Large intestine (tissue), 12 donors: ENCODE measurements at places on chromosomes 5 and 9.
A peak's percentile ranks its signal among the peaks of the same experiment; 100 is the strongest.

DNA sequence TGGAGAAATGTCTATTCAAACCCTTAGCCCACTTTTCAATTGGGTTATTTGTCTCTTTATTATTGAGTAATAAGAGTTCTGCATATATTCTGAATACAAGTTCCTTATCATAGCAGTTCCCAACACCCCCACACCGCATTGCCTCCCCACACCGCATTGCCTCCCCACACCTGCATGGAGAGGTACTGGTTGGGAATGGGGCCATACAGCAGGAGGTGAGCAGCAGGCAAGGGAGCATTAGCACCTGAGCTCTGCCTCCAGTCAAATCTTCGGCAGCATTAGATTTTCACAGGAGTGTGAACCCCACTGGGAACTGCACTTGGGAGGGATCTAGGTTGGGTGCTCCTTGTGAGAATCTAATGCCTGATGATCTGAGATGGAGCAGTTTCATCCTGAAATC is 10.6 kb upstream of the SAP30L start:
- no peak for DNase-seq

DNA sequence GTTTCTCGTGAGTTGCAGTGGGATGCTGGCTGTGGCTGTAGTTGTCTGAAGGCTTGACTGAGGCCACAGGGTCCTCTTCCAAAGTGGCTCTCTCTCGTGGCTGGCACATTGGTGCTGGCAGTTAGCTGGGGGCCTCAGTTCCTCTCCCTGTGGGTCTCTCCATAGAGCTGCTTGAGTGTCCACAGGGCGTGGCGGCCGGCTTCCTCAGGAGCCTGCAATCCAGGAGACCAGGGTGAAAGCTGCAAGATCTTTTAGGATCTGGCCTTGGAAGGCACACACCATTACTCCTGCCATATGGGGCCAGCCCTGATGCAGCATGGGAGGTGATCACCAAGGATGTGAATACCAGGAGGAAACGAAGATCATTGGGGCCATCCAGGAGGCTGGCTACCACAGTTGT is 41.1 kb downstream of the ANKRD33B start:
- no peak for DNase-seq

GRCh38 chr5:52909192-52909591 is 80.0 kb upstream of the ITGA2 start:
- no peak for DNase-seq

DNA sequence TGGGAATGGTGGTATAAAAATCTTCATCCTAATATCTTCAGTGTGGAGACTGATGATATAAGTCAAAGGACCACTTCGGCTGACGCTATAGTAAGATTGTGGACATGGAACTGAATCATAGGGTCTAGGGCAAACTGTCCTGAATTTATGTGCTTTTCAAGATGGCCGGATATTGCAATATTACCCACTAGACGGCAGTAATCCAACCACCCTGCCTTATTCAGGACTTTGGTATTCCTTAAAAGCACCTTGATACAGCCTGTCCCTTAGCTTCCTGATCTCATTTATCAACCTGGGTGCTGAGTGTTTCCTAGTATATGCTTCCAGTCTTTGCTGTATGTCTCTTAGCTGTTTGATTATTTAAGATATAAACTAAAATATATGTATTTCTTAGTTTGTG is 71.2 kb upstream of the COX7C start:
- no peak for DNase-seq

DNA sequence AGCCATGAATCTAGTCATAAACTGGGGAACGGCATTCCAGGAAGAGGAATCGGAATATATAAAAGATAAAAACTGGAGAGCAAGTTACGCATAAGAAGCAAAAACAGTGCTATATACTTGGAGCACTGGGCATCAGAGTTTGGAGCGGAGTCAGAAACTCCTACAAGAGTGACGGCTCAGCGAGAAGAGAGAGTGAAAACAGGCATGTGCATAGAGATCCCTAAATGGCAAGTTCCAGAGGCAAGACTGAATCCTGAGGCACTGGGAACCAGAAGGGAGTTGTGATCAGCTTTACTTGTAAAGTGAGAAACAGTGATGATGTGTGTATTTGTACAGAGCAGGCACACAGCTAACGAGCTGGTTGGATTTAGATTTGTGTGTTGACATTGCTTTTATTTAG is 514.4 kb upstream of the TNC start:
- no peak for DNase-seq

DNA sequence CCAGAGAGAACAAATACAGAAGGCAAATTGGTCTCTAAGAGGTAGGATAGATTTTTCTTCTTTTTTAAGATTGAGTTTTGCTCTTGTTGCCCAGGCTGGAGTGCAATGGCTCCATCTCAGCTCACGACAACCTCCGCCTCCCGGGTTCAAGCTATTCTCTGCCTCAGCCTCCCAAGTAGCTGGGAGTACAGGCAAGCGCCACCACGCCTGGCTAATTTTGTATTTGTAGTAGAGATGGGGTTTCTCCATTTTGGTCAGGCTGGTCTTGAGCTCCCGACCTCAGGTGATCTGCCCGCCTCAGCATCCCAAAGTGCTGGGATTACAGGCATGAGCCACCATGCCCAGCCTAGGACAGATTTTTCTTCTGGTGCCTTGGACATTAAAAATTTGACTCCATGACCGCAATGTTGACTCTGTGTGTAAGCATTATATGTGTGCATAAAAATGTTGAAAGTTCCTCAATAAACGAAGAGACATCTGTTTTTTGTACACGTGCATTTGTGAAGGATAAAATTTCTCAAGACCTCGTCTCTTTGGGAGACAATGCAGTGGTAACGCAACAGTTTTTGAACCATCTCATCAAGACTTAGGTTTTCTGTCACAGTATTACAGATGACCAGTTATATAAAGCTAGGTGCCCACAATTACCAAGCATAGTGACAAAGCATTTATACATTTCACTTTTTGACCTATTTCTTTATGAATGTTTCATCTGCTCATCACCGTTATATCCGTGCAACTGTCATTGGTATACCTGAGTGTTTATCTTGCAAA is 17.4 kb downstream of the VCP start:
- no peak for DNase-seq

GRCh38 chr5:1517838-1518237 is 5.9 kb downstream of the LPCAT1 start:
- no peak for DNase-seq

DNA sequence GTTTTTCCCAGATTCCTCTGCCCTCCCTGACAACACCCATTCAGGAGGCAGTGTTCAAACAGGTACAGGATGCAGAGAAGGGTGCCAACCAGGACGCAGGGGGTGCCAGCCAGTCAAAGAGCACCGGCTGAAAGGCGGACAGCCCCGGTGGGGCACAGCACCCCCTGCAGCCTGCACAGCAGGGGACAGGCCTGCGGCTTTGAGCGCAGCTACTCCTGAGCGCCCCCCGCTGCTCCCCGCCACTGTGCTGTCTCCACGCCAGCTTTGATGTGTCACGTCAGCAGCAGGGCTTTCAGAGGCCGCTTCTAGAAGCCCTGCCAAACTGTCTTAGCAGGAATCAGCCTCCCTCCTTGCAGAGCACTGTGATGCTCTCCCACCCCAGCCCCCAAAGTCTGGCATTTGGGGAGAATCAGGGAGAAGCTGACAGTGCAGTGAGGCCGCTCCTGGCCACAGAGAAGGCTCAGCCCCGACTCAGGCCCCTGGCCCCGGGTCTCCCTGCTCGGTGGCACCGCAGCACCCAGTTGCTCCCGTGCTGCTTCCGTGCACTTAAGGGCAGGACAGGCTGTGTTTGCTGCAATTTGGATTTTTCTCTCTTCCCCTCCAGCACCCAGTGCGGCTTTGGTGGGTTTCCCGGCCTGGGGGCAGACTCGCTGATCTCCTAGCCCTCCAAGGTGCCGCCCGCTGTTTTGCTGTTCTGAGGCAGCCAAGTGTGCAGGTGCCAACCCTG is 20.3 kb downstream of the AK8 start:
- DNase-seq, result no peak

DNA sequence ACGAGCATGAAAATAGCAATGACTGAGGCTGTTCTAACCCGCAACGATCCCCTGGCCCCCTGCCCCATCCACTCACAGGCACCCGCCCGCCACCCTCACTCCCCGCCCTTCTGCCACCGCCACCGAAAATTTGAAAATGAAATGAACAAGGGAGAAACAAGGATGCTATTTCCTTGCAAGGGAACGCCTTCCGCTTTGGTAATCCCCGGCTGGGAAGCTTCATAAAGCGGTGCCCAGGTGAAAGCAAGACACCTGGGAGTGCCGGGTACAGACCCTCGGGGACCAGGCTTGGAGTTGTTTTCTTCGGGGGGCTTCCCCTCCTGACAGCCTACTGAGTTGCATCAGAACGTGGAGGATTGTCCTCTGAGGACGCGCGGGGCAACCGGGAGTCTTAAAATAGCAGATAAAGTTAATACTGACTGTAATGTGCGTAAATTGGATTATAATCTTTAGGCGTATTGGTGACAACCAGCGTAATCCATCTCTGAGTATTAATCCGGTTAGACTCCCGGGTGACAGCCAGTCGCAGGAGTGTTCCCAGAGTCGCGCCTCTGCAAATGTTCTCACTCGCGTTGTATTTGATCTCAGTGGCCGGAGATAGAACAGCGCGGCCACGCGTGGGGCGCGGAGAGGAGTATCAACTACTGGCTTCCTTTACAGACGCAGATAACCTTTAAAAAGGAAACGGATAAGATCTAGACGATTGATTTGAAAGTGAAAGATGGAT is 885 bp upstream of the MLLT3 start:
- peak; percentile 41 for DNase-seq

- DNase-seq, result no peak
Measured at GRCh38 chr5:102531506-102531905, 32.7 kb upstream of the SLCO6A1 start.

GRCh38 chr5:151150471-151151262 is 6.9 kb downstream of the ANXA6 start:
- DNase-seq, result peak; percentile 80

GRCh38 chr5:163079618-163080017 is 357.8 kb upstream of the CCNG1 start:
- DNase-seq, result no peak

DNA sequence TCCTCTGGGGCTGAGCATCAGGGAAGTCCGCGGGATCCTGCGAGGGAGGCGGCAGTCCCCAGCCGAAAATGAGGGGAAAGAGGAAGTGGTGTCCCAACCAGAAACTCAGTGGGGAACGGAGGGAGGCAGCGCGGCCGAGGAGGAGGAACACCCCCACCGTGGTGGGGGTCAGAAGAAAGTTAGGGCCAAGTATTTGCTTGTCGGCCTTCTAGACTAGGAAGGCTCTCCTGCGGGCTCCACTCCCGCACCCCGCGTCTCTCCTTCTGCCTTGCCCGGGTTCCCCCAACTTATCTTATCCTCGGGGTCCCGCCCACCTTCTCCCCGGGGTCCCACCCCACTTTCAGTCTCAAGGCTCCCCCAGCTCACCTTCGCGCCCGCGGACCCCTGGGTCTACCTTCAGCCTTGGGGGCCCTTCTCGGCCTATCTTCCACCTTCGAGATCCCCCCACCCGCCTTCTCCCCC is 557 bp upstream of the PHF2 start:
- DNase-seq, result no peak

GRCh38 chr9:87887661-87888480 is 5.2 kb downstream of the SPATA31E1 start:
- DNase-seq, result peak; percentile 73

GRCh38 chr5:172444626-172445365 is 9.5 kb downstream of the SH3PXD2B start:
- no peak for DNase-seq

DNA sequence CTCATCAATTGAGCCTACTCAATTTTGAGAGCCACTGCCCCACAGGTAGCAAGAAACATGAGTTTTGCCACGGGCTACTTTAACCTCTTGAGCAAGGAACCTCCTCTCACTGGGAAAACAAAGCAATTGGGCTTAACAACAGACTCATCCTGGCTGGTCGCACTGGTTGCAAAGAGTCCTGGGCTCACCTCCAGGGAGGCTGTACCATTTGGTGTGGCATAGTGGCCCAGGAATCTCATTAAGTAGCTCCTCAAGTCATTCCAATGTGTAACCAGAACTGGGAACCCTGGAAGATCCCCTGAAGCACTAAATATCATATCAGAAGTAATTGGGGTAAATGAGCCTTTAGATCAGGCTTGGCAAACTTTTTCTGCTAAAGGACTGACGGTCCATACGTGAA is 78.5 kb downstream of the MYO10 start:
- no peak for DNase-seq

- no peak for DNase-seq
Measured at GRCh38 chr5:101860145-101860544, 435.9 kb downstream of the SLCO4C1 start.

DNA sequence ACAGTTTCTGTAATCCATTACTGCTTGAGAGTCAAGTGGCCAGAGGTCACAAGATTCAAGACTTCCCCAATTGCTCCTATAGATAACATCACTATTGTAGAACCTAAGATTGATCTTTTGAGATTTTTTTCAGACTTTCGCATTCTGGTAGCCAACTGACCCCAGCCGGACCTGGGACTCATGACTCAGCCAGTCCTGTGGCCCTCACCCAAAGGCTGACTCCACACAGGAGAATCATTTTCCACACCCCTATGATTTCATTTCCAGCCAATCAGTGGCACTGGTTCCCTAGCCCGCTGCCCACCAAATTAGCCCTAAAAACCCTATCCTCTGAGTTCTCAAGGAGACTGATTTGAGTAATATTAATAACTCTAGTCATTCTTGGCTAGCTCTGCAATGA is 36.2 kb downstream of the TARS1 start:
- DNase-seq, result no peak

GRCh38 chr5:11890777-11891176 is 13.5 kb downstream of the CTNND2 start:
- DNase-seq, result no peak

GRCh38 chr9:132249123-132249522 is 87.3 kb downstream of the NTNG2 start:
- DNase-seq, result no peak

DNA sequence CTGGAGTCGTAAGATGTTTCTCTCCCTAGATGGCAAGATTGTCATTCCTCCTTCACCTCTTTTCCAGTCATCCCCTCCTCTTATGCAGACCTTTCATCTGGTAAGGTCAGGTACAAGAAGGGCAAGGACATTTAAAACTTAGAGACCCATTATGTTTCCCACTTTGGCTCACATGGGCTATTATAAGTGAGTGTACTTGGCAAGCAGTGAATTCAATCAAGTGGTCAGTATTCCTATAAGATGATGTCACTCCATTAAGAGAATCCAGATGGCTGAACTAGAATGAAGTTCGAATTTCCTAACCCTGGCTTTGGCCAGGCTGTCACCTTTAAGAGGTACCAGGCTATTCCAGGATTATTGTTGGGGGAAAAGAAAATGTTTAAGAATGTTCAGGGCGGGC is 32.2 kb downstream of the ZNF131 start:
- no peak for DNase-seq

GRCh38 chr5:173016598-173017046 is 33.1 kb downstream of the ATP6V0E1 start:
- no peak for DNase-seq

DNA sequence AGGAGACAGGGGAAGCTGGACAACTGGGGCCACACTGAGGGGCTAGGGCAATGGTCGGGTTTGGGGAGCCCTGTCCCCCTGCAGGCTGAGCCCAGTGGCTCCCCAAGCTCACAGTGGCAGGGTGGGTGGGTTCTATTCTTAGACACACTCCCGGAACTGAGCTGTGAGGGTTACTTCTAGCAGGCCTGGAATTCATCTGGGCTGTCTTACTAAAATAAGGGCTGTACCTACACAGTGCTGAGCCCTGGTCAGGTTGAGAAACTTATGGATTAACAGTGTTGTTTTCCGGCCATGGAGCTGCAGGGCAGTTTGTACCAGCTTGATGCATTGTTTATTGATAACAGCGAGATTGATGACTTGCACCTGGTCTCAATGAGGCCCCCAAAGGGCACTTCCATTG is 58.8 kb downstream of the C5orf15 start:
- DNase-seq, result no peak
